ENCODE measurements at places on chromosomes 7 and 10.
A peak's percentile ranks its signal among the peaks of the same experiment; 100 is the strongest.

DNA sequence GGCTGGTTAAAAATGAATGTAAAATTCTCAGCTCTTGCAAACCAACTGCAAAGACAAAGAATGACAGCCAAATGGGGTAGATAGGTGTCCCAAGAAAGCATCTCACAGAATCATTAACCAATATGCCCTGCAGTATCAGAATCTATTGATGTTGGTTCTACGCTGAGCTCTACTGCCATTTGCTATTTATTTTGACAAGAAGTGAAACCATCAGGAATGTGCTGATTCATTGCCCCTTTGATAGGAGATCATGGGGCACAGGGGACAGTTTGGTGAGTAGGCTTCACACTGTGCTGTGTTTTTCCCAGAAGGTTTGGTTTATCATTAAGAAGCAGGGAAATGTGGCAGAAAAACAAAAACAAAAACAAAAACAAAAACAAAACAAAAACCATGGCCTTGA is 19.4 kb upstream of the CDC14C start:
- DNase-seq = no peak

GRCh38 chr10:97168645-97169044 is 17.1 kb downstream of the SLIT1 start:
- DNase-seq = no peak

- no peak for DNase-seq
Observed at GRCh38 chr10:53489335-53490182, 717.0 kb upstream of the MBL2 start.

GRCh38 chr10:3452683-3453361 is 280.2 kb upstream of the PITRM1 start:
- no peak for DNase-seq

GRCh38 chr10:88676283-88677060 is 12.2 kb downstream of the LIPF start:
- DNase-seq = no peak

DNA sequence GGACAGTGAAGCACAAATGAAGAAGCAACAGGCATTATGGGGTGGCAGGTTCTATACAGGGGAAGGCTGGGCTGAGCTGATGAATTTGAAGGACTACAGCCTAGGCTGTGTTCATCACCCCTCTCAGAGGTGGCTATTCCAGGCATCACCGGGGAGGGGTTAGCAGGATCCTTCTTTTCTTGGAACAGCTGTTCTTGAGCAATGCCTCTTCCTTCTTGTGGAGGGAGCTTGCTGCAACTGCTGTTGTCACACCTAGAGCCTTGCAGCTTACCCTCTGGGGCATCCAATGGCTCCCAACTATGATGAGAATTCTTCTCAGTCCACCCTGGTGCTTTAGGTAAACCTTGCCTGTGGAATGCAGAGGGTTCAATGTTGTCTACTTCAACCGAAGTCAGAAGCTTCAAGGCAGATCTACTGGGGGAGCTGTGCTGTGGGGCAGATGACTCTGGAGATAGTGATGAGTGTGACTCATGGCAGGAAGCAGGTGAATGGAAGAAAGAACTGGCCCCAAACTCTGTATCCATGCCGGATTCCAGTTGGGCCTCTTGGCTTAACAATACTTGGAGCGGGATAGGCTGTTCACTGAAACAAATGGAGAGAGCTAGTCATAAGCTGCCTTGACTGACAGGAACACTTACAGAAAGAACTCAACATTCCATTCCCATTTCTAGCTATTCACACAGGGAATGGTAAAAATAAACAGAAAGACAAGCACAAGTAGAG is 21.5 kb upstream of the PPP3CB start:
- DNase-seq = no peak

- no peak for DNase-seq
Observed at GRCh38 chr7:87687653-87688254, 59.6 kb downstream of the RUNDC3B start.

- no peak for DNase-seq
Observed at GRCh38 chr7:114653364-114654088, 238.9 kb downstream of the FOXP2 start.

GRCh38 chr7:109549471-109550193 is 980.0 kb downstream of the DNAJB9 start:
- DNase-seq = no peak

GRCh38 chr10:1738950-1739349 is 1.6 kb upstream of the ADARB2 start:
- no peak for DNase-seq

- no peak for DNase-seq
Observed at GRCh38 chr10:36671607-36672006, 453.8 kb upstream of the ANKRD30A start.

DNA sequence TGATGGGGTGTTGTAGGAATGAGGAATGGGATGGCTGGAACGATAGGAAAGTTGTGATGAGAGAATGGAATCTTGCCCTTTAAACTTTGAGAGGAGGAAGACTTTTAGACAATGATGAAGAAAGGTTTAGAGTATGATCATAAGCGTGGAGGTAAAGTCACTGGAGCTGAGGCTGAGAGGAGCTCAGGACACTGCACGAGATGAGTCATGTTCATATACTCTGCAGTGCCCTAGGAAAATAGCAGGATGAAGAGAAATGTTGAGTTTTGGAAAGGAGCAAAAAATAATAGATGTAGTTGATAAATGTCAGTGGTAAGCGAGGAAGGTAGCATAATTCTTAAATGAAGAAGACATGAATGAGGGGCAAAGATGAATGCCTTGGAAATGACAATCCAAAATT is 28.3 kb upstream of the CUL1 start:
- DNase-seq = no peak

DNA sequence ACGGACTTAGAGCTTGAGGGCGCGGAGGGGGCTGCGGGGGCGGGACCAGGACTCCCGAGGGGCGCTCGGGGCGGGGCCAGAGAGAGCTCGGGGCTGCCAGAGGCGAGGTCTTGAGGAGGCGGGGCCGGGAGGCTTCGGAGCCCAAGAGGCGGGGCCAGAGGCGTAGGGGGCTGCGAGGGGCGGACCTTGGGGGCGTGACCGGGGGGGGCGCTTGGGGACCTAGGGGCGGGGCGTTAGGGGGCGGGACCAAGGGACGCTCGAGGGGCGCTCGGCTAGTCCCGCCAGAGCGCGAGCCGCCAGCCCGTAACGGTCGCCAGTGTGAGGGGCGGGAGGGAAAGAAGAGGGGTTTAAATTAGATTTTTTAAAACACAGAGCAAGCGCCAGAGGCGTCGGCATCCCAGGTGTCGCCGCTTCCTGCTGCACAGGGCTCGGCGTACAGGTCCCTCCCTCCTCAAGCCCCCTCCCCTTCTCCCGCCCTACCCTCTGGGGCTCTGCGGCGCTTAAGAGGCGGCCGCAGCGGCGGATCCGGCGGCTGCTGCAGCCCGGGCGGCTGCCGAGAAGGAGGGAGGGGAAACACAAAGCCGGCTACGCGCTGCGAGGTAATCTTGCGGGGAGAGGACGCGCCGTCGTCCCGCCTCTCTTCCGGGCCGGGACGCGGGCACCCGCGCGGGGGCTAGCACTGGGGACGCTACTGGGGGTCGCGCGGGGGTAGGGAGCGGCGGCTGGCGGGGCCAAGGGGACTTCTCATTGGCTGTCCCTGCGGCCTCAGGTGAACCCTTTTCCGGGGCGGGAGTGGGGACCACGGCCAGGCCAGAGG is at the start of gene ADD3:
ADD3 (plus strand) TSS at position 284 of the 817 bp plus-strand sequence. CDS start 92,670 bp downstream, outside the sequence.
- DNase-seq = peak; percentile 88

DNA sequence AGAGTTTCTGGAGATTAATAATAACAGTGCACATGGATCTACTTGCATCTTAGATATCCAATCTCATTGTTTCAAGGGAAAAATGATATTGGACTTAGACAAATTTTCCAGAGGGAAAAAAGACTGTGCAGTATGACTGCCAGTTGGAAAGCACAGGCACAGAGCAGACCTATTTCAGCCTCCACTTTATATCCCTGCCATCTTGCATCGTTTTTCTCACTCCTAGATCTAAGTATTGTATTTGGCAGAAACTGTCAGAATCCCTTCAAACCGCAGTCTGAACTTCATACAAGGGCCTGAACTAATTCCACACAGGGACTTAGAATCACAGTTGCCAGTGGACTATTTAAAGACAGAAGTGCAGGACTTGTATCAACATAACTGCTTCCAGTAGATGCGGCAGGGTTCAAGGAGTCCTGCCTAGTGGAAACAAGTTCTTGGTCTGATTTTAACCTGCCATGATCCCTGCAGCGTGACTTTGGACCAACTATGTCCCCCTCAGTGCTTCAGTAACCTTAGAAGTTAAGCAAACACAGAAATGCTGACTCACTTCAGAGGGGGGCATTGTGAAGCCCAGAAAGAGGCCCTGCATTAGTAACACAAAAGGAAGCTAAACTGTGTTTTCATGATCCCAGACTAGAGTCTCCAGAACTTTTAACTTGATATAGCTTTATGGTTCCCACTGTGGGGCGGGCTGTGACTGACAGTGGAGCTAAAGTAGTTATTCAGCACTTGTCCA is 95.7 kb upstream of the PALS2 start:
- no peak for DNase-seq

DNA sequence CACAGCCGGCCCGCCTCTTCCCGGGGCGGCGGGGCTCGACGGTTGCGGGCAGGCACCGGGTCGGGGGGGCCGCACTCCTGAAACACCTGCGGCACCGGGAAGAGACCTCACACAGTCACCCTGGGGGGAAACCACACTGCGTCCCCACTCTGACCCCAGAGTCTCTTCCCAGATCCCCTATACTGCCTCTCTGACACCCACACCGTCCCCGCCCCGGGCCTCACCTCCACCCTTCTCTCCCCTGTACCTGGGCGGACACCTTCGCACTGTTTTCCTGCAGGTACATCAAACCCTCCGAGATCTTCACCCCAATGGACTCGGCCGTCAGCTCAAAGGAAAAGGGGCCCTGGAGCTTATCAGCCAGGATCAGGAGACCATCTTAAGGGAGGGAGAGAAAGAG is 3.4 kb upstream of the GAL3ST4 start:
- DNase-seq = no peak

DNA sequence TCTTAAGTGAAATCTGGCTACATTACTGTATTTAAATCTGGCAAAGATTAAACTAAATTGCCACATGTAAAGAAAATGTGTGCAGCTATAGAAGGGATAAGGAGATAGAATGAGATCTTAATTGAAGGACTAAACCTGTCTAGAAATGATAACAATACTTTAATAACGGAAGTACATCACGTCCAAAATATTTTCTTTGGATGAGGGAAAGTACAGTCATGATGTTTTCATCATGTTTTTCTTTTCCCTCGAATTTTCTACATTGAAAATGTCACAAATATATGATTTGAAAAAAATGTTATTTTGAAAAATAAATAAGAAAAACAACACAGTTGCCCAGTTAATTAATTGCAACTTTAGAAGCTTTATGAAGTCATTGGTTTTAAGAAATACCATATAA is 143.9 kb downstream of the ETV1 start:
- no peak for DNase-seq

DNA sequence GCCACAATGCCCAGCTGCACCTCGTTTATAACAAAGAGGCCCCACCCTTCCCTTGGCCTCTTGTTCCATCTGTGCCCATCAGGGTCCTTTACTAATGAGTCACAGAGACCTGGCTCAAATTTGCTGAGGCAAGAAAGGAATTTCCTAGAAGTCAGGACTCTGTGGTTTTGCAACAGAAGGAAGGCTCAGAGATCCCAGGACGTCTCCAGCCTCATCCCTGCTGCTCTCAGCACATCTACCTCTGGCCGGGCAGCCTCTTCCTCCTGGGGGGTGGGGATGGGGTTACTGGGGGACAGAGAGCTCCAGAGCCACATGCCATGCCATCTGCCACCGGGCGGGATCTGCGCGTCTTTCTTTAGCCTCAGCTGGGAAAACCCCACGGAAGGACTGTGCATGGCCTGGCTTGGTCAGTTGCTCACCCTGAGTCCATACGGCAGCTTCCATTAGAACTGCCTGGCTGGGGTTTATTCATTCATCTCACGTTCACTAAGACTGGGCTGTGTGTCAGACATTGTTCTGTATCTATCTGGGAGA is 41.9 kb upstream of the PSMG3 start:
- DNase-seq = no peak

- no peak for DNase-seq
Observed at GRCh38 chr7:15199482-15199881, 296.9 kb upstream of the DGKB start.

DNA sequence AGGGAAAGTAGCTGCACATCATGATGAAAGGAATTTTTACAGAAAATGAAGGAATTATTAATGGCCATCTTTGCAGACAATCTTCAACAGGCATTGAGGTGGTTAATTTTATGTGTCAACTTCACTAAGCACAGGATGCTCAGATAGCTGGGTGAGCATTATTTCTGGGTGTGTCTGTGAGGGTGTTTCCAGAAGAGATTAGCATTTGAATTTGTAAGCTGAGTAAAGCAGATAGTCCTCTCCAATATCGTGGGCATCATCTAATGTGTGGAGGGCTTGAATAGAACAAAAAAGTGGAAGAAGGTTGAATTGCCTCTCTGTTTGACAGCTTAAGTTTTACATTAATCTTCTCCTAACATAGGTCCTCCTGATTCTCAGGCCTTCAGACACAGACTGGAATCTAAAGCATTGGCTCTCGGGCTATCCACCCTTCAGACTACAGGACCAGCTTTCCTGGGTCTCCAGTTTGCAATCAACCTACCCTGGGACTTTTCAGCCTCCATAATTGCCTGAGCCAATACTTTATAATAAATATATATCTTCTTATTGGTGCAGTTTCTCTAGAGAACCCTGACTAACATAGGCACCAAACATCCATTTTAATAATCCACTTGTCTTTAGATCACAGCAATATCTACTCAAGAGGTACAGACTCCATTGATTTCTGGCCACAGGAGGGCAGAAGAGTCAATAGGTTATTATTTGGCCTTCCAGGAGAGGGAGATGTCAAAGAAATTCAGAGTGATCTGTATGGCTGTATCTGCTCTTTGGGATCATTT is 10.5 kb upstream of the CRPPA start:
- DNase-seq = peak; percentile 23

DNA sequence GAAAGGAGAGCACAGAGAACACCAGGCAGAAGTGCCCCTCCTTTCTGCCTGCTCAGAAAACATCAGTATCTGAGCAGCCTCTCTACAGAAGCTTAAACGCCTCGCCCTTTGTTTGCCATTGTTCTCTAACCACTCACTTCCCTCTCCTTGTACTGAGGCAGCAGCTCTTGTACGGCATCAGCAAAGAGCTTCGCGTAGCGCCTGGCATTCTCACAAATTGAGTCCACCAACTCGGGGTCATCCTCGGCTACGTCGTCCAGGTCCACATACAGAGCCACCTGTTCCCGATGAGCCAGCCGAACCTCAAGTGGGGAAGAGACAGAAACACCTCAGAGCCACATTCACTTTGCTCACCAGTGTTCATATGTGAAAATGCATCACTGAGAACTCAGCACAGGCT is 1.7 kb downstream of the MCM7 start:
- no peak for DNase-seq

DNA sequence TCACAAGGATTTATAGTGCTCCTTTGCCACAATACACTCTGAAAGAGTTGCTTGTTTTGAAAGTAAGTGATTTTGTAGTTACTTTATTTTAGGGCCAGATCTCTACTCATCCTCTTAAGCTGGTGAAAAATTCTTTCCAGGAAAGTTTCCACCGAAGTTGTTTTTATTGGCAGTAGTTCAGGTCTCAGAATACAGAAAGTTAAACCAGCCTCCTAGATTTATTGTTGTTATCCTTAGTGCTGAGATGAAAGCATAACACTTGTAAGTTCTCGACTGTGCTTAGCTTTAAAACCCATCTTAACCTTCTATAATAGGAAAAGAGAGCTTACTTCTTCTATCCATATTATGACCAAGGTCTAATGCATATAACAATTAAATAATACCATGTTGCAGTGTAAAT is 5.5 kb downstream of the AP3M1 start:
- no peak for DNase-seq

- no peak for DNase-seq
Observed at GRCh38 chr10:28892818-28893547, 215.7 kb downstream of the BAMBI start.

GRCh38 chr7:85039196-85039923 is 147.5 kb downstream of the SEMA3D start:
- no peak for DNase-seq
